ENCODE measurements at places on chromosomes 2 and 18.

- no peak for DNase-seq
Measured at GRCh38 chr2:204583773-204584172, 38.5 kb downstream of the PARD3B start.

GRCh38 chr18:50193796-50194630 is 934 bp downstream of the MYO5B start:
- DNase-seq: no peak

- DNase-seq: no peak
Measured at GRCh38 chr2:98948956-98949739, 13.1 kb upstream of the CRACDL start.

DNA sequence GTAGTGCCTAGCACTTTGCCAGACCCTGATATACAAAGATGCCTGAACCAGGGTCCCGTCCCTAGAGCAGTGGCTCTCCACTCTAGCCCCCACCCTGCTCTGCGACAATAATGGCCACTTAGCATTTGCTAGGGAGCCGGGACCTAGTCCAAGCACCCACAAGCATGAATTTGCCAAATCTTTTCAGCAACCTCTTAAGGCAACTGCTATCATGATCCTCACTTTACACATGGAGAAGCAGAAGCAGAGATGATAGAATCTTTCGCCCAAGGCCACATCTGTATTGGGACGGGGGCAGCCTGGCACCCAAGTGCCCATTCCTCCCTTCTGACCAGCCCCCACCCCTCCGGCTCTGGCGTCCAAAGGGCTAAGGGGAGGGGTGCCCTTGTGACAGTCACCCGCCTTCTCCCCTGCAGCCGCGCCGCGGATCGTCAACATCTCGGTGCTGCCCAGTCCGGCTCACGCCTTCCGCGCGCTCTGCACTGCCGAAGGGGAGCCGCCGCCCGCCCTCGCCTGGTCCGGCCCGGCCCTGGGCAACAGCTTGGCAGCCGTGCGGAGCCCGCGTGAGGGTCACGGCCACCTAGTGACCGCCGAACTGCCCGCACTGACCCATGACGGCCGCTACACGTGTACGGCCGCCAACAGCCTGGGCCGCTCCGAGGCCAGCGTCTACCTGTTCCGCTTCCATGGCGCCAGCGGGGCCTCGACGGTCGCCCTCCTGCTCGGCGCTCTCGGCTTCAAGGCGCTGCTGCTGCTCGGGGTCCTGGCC is 13.0 kb downstream of the SIGLEC15 start:
- DNase-seq: no peak

GRCh38 chr2:41475959-41476358 is 571.9 kb upstream of the PKDCC start:
- no peak for DNase-seq

DNA sequence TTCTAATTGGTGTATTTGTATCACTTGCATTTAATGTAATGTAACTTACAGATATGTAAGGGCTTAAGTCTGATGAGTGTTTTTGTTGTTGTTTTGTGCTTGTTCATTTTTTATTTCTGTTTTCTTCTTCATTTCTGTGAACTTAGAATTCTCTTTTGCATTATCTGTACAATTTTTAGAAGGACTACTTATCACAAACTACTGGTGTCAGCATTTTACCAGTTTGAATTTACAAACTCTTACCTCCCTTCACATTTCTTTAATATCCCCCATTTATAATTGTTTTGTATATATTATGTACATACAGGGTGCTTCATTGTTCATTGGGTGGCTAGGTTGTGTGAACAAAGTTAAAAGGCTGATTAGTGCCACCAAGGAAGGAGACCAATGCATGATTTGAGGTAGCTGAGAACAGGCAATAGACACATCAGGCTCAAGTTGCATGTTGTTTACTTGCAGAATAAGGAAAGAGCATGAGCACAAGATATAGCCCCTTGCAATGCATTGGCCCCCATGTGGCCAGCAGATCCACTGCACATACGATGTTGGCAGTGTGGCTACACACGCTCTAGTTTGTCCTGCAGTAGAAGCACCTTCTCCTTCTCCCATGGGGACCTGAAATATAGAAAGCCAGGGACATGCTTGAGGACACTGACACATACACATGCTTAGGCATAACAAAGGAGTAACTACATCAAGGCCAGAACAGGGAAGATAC is 198.2 kb downstream of the CD8B2 start:
- DNase-seq: no peak

GRCh38 chr18:53033128-53033527 is 693.1 kb downstream of the DCC start:
- DNase-seq: no peak

DNA sequence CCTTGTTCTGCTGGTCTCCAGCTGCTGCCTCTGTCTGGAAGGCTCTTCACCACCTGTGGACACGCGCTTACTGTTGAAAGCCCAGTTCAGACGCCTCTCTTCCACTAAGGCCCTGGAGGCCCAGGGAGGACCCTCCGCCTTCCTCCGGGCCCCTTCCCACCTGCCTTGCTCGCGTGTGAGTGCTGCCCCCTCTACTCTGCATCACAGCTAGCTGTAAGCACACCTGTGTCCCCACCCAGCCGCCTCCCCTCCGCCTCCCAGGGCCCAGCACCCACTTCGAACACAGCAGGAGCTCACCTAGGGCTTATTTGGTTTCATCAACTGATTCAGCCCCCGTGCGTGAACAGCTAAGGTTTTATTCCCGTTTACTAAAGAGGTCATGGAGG is 49.7 kb downstream of the KCNF1 start:
- no peak for DNase-seq

GRCh38 chr2:10211844-10212422 is 89.4 kb downstream of the RRM2 start:
- no peak for DNase-seq

DNA sequence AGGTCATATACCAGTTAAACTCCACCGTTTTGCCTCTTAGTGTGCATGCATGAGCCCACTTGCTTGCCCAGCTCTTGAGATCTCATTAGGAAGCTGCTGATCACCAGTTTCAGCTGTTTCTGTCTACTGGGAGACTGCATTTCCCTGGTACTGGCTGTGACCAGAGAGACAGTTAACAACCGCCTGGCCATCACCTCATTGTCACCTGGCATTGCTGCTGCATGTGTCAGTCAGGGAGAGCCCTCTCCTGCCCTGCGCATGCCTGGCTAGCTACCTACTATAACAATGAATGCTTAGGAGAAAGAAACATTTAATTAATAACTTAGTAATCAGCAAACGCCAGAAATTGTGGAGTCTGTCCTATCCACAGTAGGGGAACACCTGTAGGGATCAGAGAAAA is 265.8 kb upstream of the CYRIA start:
- no peak for DNase-seq

DNA sequence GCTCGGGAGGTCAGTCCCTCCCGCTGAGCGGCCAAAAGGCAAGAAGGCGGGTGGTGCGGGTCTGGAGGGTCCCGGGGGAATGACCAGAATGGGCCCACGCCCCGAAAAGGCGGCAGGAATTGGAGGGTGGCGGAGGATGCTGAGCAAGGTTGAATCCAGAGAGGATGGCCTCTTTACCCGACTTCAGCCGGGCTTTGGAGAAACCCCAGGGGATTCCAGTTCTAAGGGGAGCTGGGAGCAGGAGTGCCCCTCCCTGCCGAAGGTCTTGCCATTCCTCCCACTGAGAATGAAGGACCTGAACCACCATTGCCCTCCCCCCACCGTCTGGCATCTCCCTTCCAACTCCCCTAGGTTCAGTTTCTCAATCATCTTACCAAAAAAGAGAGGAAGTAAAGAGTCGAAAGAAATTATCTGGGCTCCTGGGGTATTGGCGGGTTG is 38.9 kb upstream of the ATP6V1B1 start:
- DNase-seq: no peak

DNA sequence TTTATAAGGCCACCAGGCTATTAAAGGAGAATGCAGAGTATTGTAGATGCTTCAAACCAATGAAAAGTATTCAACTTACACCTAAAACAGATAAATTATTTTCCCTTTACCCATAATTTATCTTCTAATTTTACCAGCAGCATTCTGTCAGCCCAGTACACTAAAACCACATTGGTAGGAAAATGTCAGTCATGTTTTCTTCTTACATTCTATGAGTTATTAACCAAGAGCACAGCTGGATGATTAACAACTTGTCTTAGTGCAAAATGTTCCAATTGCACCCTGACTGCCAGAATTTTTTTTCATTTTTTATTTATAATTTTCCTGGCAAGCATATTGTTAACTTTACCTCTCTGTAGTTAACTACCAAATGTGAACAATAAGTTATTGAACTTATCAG is 79.0 kb upstream of the WDR75 start:
- no peak for DNase-seq
